ENCODE measurements at places on chromosomes 16 and 17.

DNA sequence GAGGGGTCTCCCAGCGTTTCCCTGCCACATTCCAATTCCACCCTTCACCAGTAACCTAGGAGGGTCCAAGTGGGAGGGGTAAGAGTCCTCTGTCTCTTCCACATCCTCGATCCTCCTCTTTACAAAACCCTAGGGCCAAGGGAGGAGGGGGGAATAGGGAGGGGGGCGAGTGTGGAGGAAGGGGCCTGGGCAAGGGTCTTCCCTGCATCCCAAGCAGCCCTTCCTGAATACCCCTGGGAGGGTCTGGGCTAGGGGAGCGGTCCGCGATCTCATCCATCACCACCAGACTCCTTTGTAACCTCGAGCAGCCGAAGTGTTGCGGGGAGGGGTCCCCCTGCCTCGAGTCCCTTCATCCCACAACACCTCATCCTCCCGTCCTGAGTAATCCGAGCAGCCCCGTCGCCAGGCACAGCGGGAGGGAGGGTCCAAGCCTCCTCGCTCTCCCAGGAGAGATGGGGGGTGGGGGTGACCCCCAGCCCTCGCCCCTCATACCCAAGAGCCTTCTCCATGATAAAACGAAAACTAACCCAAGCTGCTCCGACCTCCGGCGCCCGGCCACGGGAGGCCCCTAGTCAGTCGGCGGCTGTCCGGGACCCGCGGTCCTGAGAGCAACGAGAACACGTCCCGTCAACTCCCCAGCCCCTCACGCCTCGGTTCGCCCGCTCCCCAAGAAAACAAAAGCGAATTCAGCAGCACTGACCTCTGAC is 502 bp downstream of the SMPD3 start:
- DNase-seq, result peak; percentile 49

DNA sequence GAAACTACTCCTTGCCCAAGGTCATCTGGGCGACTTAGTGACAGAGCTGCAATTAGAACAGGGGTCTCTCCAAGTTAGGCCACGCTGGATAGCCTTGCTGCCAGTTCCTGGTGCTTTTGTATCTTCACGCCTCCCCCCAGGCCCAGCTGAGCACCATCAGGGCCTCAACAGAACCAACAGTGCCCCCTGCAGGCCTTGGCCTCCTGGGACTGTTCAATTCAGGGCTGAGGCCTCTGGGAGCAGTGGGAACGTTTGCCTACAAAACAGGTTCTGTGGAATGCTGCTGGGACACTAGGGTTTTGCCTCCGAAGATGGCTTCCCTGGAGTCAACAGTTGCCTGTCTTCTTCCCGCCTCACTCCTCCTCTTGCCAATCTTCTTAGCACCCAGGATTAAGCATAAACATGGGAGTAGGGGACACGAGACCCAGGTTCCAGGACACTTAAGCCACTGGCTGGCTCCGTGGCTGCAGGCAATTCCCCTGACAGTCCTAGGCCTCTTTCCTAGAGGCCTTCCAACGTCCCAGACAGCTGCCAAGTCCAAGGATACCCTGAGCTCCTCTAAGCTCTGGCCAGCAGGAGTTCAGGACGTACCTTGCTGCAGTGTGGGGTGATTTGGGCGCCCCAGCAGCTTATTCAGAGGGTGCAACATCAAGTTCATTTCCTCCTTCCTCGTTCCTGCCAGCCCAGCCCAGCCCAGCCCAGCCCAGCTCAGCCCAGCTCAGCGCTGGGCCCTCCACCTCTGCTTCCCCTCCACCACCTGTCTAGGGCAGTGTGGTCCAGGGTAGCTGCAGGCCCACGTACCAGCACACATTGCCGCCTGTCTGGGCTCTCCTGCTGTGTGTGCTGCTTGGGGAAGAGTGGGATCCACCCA is 246.6 kb upstream of the RPL38 start:
- DNase-seq, result peak; percentile 87

- no peak for DNase-seq
These were observed 126.7 kb downstream of the IRF8 start for GRCh38 chr16:86025706-86026105.

- DNase-seq, result no peak
These were observed 4.1 kb downstream of the RNF167 start for GRCh38 chr17:4944163-4944553.

DNA sequence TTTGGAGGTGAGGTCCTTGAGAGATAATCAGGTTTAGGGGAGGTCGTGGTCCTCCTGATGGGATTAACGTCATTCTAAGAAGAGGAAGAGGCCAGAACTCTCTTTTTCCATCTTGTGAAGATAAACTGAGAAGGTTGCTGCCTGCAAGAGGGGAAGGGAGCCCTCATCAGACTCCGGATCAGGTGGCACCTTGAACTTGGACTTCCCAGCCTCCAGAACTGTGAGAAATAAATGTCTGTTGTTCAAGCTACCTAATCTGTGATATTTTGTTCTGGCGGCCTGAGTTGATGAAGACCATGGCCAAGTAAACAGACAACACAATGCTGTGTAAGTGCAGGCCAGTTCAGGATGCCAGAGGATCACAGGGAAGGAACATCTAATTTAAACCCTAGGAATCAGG is 10.9 kb upstream of the PRKCB start:
- no peak for DNase-seq

DNA sequence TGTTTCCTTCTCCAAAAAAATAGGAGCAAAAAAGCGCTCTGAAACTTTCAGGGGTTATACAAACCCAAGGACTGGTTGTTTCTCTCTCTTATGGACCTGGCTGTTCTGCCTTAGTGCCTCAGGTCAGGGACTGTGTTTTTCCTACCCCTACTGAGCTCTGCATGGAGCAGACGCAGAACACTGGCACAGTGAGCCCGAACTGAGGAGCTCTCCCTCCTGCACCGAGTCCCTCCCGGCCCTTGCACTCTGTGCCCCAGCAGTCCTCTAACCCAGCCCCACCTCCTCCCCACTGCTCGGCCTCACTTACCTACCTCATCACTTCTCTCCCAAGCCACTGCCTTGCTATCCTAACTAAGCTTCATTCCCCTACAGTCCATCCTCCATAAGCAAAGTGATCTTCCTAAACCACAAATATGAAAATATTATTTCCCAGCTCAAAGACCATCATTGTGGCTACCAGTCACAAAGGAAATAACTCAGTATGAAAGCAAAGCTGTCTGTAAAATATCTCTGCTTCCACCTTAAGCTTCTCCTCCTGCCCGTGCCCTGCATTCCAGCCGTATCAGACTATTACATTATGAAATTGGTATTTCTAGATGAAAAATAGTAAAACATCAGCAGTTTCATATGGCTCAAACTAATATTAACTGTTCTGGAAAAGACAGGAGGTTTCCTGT is 13.6 kb downstream of the MEIOB start:
- DNase-seq, result no peak

- DNase-seq, result no peak
These were observed 693 bp downstream of the CLDN7 start for GRCh38 chr17:7261379-7262191.

DNA sequence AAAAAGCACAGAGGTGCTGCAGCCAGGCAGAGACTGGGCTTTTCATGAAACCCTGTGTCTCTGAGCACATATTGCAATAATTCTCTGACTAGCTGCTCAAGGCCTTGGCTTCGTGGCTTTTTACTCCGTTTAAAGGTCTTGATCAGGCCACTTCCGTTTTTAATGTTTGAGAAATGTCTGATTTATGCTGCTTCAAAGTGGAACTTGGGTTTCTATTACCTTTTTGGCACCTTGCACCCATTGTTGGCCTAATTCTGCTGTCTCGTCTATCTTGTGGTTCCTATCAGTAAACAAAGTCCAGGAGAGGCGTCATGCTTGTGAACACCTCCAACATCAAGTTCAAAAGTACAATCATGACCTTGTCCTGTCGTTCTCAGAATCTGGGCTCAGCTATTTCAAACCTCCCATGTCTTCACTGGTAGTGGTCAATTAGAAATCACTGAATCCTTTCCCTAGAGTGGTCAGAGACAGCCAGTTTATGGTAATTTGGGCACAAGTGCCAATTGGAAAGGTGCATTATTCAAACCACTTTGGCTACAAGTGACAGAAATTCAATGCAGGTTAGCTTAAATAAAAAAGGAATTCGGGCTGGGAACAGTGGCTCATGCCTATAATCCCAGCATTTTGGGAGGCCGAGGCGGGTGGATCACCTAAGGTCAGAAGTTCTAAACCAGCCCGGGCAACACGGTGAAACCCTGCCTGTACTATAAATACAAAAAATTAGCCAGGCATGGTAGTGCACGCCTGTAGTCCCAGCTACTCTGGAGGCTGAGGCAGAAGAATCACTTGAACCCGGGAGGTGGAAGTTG is 33.3 kb upstream of the METTL9 start:
- DNase-seq, result no peak

DNA sequence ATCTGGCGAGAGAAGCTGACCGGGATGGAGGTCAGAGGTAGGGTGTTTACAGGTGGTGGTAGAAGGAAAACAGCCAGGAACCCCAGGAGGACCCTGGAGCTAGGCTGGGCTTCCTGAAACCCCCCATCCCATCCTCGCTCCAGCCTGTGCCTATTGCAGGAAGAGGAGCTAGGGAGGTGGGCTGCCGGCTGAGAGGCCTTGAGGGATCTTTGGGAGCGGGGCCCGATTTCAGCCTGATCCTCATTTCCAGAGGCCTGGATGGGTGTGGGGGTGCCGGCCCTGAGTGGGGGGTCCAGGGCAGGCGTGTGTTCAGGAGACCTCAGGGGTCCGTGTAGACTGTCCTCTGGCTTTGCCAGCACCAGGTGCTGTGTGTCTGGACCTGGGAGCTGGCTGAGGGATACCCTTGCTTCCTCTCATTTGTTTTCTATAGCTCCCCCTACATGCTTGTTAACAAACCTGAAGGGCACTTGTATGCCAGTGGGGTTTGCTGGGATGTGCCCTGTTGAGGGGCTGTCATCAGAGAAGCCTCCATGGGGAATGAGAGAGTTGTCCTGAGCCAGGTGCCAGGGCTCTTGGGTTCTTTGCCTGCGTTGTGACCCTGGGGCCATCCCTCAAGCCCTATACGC is 18.9 kb upstream of the RAP1GAP2 start:
- peak; percentile 73 for DNase-seq

GRCh38 chr17:34755981-34756636 is 176.7 kb downstream of the TMEM132E start:
- peak; percentile 78 for DNase-seq

DNA sequence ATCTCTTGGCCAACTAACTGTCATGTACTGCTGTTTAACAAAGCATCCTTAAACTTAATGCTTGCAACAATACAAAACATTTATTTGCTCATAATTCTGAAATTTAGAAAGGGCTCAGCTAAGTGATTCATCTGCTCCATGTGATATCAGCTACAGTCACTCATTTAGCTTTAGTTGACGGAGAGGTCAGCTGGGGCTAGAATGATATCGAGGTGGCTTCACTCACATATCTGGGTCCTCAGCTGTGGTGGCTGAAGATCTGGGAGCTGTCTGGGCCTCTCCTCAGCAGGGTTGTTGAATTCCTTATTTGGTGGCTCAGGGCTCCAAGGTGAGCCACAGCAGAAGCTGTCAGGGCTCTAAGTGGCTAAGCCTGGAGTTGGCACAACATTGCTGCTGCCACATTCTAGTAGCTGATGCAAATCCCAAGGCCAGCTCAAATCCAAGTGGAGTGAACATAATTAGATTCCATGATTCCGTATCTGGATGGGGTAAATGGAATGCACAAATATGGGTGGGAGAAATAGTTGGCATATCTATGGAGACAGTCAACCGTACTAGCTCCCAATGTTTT is 62.8 kb downstream of the HS3ST3A1 start:
- no peak for DNase-seq

Data from NCI-H82 (cell line).